Cerebellar cortex (tissue), 1 donor: ENCODE measurements at places on chromosomes 6 and 20.
A peak's percentile ranks its signal among the peaks of the same experiment; 100 is the strongest.

- no peak for DNase-seq
Measured at GRCh38 chr20:1651268-1652058, 6.1 kb downstream of the SIRPG start.

DNA sequence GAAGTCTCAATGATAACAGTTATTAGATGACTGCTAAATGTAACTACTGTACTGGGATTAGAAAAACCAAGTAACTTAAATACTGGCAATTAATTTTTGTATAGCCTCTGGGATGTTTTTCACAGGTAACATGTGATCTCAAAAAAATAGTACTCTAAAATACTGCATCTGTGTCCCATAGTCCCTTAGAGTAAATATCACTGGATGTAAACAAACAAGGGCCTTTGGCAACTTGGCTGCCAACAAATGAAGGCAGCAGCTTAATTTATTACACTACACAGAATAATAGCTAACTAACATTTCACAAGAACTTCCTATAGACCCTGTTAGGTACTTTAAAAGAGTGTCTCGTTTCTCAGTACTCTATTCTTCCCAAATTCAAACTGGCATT is 14.0 kb downstream of the ARHGAP18 start:
- no peak for DNase-seq

GRCh38 chr6:115594891-115595290 is 465.8 kb downstream of the FRK start:
- no peak for DNase-seq

DNA sequence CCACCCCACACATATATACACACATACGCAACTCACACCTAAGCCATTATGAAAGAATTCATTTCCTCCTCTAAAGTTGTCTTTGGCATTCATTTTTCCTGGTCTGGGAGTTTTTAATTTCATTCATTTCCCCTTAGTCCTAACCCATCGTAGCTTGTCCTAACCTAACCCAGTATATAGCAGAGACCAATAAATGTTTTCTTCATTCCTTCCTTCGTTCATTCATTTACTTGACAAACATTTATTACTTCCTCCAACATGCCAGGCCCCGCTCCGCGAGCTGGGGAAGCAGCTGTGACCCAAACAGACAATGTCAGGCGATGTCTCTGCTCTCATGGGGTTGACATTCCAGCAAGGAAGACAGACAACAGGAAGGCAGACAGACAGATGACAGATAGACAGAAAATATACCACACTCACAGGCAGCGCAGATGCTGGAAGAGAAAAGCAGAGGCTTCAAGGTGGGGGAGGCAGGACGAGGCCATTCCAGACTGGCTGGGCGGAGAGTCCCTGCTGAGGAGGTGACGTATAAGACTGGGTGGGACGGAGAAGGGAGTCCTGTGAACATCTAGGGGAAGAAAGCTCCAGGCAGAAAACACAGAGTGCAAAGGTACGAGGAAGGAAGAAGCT is 33.7 kb upstream of the SIRPA start:
- no peak for DNase-seq

DNA sequence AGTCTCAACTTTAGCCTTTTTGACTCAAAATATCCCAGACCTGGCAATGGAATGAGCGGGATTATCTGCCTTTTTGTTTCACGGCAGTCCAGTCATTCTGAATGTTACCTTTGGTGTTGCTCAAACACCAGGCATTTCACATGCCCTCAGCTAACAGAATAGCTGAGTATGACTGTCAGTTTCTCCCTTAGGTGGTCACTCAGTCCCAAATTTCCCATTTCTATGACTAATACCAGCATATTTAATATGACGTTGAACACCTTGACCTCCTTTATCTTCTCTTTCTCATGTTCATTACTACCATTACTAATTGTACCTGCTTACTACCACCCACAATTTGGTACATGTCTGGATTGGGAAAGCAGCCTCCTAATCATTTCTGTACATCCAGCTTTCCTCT is 65.2 kb downstream of the EDN1 start:
- DNase-seq, result no peak

DNA sequence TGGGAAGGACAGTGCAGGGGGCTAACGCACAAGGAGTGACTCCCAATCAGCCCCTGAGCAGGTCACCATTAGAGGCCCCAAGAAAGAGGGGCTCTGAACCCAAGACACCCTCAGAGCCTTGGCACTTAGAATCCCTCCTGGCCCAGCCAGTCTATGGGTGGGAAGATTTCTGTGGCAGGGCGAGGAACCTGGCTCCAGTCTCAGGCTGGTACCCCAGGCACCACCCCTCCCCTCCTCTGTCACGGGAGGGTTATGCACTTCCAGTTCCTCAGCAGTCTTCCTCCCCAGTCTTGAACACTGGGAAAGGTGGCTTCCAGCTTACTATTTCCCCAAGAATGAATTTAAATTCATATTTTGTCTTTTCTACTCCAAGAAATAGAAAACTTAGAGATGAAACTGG is 27.6 kb upstream of the SSTR4 start:
- DNase-seq, result no peak

DNA sequence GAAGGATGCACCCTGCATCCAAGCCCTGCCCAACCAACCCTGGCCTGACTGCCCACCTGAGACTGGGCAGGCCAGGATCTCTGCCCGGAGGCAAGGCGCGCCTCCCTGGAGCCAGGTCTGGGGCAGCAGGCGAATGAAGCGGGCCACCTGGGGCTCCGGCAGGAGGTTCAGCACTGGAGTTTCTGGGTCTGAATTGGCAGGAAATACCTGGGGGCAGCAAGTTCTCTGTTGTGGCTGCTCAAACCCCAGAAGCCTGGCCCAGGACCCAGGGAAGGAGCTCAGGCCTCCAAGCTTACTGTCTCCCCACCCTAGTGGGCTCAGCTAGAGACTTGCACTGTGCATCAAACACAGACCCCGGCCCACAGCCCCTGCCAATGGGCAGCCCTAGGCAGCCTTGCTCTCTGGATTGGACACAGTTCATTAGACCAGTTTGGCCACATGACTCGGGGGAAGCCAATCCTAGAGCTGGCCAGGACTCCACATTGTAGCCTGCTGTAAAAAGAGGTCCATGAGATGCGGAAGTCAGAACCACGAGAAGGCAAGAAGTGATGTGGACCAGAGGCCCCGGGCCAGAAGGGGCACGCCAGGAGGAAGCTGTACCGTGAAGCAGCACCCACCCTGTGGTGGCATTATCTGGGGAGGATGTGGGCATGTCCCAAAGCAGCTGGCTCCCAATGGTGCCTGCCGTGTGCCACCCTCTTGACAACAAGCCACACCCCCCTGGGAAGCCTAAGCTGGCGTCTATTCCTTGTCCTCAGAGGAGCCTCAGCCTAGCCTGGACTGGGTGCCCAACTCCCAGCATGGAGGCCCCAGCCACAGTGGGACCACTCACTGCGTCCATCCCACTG is 3.1 kb downstream of the CPXM1 start:
- DNase-seq, result no peak

GRCh38 chr6:22717915-22718314 is 148.5 kb downstream of the HDGFL1 start:
- DNase-seq, result no peak

DNA sequence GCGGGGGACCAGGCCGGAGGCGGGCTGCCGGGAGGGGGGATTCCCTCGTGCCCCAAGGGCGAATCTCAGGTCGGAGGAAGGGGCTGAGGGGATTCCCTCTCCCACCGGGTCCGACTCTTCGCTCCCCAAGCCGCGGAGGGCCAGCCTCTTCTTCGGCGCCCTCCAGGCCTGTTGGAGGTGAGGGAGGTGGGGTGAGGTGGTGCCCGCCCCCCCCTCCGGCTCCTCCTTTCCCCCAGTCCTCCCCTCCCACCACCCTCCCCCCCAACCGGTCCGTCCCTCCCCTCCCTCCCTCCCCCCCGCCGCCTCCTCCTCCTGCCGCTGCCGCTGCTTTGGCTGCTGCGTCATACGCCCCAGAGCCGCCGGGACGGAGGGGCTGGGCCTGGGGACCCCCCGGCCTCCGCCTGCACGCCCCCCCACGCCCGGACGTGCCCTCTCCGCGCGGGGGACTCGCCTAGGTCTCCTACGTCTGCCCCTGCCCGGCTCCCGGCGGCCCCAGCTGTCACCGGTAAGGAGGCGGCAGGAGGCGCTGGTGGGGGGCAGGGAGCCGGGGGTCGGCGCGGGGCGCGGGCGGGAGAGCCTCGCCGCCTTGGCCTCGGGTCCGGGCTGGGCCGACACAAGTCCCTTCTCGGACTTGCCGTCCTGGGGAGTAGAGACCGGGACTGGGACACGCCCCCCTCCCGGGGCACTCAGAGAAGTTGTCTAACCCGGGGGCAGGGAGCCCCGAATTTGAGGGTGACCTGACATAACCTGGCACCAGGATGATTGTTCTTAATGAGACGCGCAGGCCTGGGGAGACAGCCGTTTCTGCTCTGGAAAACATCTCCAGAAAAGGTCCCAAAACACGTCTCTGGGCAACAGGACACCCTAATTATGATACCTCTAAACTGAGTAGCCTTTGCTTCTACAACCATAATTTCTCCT is at the start of gene PHF1:
TSS of gene PHF1 (plus strand) at position 304 of the 921 bp plus-strand sequence. CDS start 1,250 bp downstream, outside the sequence.
- no peak for DNase-seq

DNA sequence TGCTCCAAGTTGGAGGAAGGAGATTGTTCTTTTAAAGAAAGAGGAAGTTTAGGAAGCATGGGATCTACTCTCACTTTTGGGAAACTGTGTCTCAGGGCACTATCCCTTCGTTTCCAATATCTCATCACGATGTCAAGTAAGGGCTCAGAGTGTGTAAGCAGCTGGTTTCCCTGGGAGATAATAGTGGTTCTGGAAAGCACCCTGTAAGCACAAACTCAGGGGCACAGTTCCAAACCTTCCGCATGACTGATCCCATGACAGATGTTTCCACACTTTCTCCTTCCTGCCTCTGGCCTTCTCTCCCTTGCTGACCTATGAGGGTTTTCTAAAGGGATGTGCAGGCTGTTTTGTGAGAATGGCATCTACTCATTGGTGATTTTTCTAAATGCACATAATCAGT is 33.9 kb downstream of the ADTRP start:
- no peak for DNase-seq

- no peak for DNase-seq
Measured at GRCh38 chr20:62123450-62124118, 1.3 kb downstream of the LSM14B start.

DNA sequence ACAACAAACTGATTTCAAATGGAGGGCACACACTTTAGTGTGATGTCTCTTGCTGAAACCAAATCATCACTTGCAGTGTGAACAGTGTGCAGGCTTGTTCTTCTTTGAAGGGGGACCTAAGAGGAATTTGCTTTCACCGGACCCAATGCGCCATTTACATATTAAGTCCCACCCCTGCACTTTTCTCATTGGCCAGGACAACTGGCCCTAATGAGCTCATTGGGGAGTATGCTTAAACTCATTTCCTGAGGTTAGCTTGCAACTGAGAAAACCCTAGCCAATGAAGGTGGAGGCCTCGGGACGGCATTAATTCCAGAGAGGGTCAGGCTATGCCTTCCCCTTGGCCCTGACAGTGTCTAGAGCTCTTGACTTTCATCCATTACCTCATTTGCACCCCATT is 58.7 kb downstream of the VEGFA start:
- no peak for DNase-seq

- no peak for DNase-seq
Measured at GRCh38 chr6:127824061-127824460, 76.8 kb downstream of the THEMIS start.

DNA sequence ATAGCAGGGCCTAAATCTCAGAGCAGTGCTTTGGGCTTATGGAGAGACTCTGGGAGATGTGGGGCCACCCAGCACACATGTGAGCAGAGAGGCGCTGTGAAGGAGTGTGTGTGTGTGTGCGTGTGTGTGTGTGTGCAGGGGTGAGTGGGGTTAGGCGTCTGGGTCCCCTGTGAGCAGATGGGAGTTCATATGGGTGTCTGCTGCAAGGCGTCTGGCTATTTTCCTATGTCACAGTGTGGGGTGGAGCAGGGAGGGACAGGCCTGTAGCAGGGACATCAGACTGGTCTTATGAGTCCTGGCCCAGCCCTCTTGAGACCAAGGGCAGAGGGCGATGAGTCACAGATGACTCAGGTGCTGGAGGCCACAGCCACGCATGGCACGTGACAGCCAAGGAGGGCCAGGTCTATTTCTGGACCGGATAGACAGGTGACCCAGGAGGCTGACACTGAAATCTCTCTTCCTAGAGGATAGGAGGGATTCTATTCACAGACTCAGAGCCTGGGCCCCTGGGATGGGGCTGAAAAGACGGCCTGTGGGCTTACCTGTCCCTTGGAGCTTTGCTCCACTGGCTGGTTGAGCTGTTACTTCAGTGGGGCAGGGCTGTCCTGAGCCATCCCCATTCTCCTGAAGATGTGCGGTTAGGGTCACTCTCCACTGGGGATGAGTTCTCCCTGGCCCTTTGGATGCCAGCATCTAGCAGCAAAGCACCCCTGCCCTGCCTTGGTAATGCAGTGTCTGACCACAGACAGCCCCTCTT is 28.9 kb downstream of the VEGFA start:
- peak; percentile 42 for DNase-seq

DNA sequence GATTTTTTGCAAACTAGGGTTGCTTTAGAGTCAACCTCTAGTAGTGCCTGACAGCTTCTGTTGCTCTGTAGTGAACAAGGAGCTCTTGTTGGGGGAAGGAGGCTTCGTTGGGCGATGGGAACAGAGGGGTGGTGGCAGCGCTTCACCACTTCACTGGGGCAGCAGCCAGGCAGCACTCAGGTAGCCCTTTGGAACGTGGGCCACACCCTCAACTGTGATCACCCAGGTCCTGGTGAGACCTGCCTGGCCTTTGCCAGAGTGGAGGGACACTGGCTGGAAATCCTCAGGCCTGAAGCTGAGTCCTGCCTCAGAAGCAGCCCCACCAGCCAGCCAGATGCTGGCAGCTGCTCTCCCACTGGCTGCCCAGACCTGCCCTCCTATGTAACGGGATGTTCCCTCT is 10.4 kb upstream of the EDN3 start:
- no peak for DNase-seq

- no peak for DNase-seq
Measured at GRCh38 chr20:58583586-58583985, 67.5 kb upstream of the STX16 start.

DNA sequence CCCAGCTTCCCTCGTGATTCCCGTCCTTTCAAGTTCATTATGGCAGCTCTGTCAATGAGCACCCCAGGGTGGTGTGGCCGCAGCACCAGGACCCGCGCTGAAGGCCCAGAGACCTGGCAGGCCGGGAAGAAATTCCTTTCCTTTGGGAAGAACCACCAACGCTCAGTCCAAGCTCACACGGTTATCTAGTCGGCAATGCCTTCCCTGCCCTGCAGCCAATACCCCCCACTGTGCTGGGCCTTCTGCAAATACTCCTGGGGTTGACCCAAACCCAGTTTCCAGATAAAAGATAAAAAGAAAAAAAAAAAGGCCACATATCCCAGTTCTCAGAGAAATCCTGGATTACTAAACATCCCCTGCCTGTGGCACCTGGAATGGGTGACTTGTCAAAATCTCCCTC is 28.7 kb downstream of the PXDC1 start:
- no peak for DNase-seq

GRCh38 chr6:158150701-158151100 is 17.4 kb downstream of the SERAC1 start:
- DNase-seq, result no peak
